ENCODE measurements at places on chromosomes 2 and 18.

DNA sequence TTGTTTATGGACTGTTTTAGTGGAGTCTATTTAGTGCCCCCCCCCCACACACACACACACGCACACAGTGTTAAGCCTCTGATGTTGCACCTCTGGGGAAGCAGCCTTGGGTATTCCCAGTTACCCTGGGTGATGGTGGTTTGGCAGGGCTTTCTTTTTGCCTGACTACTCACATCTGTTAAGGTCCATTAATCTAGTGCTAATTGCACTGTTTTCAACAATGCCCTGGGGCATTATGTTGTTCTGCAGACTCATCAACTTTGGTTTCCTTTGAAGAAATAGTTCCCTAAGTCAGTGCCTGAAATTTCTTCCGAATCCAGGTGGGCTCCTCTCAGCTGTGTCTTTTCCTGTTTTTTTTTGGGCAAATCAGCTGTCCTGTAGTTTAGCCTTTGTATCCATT lies 34.7 kb downstream of the SPOPL start:
- no peak for DNase-seq

DNA sequence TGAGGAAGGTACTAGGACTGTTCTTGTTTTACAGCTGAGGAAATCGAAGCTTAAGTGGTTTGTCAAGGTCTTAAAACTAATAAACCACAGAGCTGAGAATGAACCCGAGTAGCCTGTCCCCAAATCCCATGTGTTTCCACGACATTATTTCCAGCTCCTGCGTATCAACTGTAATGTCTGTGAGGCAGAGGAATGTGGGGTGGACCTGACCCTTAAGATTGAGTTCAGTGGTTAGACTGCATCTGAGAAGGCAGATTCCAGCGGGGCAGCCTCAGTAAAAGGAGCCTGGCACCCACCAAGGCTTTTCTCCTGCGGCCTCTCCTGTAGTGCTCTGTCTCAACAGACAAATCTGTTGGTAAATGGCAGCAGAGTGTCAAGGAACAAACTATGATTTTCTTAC lies 81.9 kb upstream of the TMEM178A start:
- DNase-seq: no peak

GRCh38 chr2:430291-431040 lies 142.6 kb upstream of the ALKAL2 start:
- DNase-seq: no peak

DNA sequence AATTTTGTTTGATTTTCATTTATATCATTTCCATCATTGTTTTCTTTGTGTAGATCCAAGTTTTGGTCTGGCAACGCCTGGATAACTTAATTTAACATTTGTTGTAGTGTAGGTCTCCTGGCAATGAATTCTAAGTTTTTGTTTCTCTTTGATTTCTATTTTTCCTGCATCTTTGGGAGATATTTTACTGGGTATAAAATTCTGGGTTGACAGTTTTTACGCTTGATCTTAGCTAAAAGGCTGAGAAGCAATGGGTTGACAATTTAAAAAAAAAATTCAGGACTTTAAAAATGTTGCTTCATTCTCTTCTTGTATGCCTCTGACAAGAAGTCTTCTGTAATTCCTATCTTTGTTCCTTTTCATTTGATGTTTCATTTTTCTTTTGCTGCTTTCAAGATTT lies 8.6 kb downstream of the LYPD6B start:
- DNase-seq: no peak

DNA sequence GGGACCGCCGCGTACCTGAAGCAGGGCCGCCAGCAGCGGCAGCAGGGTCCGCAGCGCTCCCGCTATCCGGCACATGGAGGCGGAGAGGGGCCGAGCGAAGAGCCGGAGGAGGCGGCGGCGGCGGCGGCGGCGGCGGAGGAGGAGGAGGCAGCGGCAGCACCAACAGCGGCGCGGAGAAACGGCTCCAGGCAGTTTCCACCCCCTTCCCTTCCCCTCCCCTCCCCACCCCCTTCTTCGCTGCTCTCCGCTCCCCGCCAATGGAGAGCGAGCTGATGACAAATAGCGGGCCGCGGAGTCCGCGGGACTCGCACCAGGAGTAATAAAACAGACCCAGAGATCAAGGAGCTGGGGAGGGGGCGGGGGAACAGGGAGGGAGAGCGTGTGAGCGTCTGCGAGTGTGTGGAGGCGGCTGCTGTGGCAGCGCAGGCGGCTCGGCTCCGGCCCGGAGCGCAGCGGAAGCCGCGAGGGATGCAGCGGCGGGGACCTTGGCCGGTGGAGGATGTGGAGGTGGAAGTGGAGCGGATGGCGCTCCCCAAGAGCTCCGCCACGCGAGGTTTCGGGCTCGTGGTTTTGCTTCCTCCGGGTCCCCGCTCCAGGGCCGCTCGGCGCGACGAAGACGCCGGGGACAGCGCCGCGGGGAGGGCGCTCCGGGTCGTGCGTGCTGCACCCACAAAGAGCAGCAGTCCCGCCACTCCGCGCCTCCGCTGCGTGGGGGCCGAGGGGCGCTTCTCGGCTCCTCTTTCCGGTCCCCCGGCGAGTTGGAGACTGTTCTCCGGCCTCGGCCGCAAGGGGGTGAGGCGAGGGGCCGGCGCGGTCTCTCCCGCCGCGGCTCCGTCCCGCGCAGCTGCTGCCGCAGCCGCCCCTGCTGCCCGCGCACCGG lies at the start of gene CDH2:
CDH2 (minus strand) TSS at position 183 of the 880 bp plus-strand sequence; CDS start at position 75, 108 bp downstream.
- DNase-seq: no peak

DNA sequence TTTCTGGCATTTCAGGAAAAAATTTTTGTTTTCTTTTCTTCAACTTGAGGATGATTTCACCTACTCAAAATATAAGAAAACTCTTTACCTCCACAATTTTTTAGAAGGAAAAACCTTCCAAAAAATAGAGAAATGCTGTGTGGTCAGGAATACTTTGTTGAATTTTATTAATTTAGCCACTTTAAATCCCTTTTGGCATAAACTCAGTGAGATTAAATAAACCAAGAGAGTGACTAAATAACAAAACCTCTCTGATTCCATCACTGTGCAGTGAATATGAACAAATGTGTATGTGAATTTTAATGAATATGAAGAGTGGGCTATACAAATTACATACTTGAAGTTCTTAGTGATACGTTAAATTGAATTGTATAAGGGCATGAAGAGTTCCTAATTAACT lies 25.8 kb upstream of the CYTIP start:
- no peak for DNase-seq

GRCh38 chr2:72035518-72036172 lies 112.0 kb downstream of the CYP26B1 start:
- no peak for DNase-seq

DNA sequence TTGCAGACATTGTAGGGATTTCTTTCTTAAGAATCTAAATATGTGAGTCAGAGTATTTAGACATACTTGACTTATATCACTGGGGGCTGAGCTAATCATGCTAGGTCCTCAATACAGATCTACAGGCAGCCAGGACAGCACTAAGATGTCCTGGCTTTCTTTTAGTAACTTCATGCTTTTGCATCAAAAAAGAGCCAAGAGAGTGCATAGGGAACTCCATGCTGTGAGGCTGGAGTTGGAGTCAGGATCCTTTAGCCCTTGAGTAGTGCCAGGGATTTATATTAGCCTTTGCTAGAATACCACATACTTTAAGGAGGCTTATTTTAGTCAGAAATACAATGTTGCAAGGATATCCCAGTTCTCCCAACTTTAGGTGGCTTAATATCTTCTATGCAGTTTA lies 289.7 kb downstream of the CCDC85A start:
- DNase-seq: no peak

DNA sequence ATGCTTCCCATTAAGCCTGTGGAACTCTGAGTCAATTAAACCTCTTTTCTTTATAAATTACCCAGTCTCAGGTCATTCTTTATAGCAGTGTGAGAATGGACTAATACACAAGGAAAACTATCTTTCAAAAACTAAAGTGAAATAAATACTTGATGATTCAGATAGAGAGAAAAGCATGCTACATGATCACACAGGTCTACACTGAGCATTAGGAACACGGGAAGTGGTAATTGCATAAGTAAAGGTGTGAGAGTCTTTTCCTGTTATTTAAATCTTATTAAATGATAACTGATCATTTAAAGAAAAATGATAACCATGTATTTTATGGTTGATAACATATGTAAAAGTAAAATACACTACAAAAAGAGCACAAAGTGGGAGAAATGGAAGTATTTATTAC lies 812.0 kb upstream of the RAB6C start:
- no peak for DNase-seq

DNA sequence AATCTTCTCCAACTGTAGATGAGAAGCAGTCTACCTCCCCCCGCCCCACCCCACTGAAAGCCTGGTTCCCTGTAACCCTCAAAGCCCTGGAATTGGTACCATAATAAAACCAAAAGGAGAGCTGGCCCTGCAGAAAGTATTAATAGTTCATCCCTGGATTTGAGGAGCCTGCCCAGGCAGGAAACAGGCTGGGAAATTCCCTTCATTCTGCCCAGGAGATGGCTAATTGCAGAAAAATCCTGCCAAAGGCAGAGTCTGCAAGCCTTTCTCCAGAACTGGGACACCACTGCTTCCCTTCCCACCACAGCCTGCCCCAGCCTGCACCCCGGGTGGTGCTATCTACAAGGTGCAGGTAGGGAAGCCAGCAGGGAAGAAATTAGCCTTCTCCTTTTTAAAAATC lies 16.3 kb downstream of the GKN2 start:
- no peak for DNase-seq

- no peak for DNase-seq
Observed at GRCh38 chr18:27985832-27986231, 191.1 kb downstream of the CDH2 start.

- DNase-seq: no peak
Observed at GRCh38 chr2:222034058-222034457, 264.7 kb downstream of the PAX3 start.

DNA sequence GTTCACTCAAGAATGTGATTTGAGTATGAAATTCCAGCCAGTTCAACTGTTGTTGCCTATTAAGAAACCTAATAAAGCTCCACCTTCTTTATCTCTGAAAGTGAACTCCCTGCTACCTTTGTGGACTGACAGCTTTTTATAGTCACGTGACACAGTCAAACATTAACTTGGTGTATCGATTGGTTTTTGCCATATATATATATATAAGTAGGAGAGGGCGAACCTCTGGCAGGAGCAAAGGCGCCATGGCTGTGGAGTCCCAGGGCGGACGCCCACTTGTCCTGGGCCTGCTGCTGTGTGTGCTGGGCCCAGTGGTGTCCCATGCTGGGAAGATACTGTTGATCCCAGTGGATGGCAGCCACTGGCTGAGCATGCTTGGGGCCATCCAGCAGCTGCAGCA lies at the start of gene UGT1A1:
UGT1A1 (plus strand) TSS at position 228 of the 400 bp plus-strand sequence; CDS start at position 246, 18 bp downstream.
- no peak for DNase-seq

DNA sequence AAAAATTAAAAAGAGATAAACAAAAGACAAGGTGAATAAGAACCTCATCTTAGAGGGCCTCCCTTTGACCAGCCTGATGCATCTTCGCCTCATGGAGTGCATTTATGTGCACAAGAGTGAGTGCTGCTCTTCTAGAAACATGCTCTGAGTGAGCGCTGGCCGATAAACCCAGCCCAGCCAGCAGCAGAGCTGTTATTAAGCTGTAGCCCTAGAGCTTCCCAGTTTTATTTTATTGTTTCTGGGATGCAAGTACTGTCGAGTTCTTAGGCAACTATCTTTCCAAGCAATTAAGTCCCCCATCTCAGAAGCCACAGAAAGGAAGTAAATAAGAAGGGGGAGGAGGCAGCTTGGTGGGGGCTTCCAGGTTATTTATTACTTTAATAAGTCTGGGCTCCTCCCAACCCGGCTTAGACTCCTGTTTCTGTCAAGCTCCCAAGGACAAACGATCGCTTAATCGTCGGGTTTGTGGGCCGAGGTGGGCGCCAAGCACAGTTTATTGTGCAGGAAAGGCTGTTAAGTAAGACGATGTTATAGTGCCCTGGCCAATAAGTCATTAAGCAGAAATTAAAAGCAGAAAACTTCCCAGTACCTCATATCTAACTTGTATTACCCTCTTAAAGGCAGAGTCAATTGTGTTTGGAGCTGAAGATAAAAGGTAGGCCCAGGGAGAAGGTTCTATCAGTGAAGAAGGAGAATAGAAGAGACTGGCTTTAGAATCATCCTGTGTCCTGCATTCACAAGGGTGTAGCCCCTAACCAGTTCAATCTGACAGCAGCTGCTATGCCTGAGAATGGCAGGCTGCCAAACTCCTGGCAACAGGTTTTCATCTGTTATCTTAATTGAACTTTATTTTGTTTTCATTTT lies 176.3 kb downstream of the PIK3C3 start:
- no peak for DNase-seq

DNA sequence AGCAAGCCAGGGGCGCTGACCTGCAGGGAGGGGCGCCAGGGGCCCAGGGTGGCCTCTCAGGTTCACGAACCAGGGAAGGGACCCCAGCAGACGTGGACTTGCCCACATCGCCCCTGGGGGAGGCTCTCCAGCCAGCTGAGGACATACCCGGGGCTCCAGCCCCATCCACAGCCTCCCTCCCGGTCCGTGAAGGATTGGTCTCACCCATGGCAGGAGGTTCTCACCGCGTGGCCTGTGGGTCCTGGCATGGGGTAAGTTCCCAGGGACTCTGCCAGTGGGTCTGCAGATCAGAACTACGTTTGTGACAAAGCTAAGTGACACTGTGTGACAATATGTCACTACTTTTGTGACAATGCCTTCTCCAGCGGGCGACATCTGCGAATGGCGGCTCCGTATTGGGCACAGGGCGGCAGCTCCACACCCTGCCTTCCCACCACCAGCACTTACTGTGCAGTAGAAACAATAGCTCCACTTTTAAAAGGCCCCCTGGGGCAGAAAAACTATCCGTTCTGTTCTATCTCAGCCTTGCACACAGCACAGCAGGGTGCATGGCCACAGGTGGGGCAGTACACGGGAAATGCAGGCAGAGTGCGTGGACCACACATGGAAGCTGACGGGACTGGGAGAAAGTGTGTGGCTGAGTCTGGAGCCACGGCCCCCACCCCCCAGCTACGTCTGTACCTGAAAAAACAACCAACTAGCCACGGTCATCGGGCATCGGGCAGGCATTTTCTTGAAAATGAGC lies 65.2 kb upstream of the CTDP1 start:
- DNase-seq: peak; percentile 18

DNA sequence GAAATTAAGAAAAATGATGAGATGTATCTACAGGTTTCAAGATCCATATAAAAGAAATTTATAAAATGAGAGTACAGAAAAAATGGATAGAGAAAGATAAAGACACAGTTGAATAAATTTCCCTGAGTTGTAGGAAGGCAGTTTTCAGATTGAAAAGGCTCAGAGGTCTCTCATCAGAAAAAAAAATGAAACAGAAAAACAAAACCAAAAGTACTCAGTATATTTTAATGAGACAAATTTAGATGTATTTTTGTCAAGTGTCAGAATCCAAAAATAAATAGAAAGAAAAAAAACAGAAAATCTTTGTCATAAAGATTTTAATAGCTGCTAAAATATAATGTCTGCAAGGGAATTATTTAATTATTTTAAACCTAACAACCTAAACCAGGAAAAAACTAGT lies 520.5 kb downstream of the KCNJ3 start:
- DNase-seq: no peak

GRCh38 chr18:77069931-77070330 lies 62.7 kb downstream of the MBP start:
- DNase-seq: no peak
